ENCODE measurements at places on chromosomes 7 and 10.
A peak's percentile ranks its signal among the peaks of the same experiment; 100 is the strongest.

- no peak for DNase-seq
Measured at GRCh38 chr7:41771717-41772116, 68.8 kb upstream of the INHBA start.

GRCh38 chr7:97215556-97215955 is 98.1 kb downstream of the SDHAF3 start:
- DNase-seq, result no peak

DNA sequence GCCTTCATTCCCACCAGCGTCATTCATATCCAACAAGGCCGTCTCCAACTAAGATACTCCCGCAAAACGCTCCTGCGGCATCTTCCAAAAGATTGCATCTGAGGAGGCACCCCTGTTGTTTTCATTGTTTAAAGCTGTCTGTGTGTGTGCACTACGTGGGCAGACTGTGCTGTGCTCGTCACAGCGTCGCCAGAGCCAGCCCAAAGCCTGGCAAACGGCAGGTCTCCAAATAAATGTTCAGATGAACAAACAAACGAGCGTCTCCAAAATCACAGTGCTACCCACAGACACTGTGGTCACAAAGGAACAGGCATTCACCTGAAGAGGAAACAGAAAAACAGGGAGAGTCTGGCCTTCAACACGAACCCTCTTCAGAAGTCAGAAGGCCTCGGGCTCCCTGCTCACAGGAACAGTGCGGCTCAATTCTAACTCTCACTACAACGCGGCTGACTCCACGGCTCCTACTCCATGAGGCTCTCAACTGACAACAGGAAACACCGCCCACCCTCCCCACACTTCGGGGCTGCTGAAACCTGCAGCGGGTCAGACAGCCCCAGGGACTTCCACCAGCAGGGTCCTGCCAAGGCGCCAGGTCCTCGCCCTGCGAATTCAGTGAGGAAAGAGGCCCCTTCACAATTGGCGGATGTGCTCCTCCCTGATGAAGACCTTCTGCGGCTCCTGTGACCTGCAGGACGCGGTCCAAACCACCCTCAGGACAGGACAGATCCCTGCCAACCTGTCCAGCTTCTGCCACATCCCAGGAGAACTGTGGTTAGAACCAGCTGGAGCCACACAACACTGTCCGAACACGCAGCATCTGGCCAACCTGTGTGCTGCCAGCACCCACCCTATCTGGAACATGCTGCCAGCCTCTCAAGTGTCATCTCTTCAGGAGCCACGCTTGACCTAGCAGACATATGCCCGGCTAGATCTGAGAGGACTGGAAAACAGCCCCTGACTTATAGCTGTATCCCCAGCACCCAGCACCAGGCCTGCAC is 36.1 kb downstream of the MAD1L1 start:
- no peak for DNase-seq

DNA sequence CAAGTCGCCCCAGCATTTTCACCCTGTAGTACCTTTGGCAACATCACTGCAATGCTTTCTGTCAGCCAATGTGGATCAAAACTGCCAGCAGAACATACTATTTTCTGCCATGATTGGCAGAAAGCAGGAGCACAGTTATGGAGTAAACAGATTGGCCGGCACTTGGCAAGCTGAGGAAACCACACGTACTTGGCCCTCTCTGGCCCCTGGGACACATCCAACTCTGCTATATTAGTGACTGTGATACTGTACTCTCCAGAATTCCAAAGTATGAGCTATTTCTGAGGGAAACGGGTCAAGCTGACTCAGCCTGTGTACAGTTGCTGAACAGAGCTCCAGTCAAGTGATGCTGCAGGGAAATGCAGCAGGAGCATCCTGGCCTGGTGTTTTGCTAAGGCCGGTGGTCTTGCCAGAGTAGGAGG is 39.8 kb upstream of the LANCL2 start:
- DNase-seq, result no peak

GRCh38 chr7:79610748-79611304 is 157.4 kb upstream of the MAGI2 start:
- DNase-seq, result no peak

- DNase-seq, result no peak
Measured at GRCh38 chr7:17467386-17467945, 169.0 kb downstream of the AHR start.

- DNase-seq, result no peak
Measured at GRCh38 chr10:83250396-83250795, 888.9 kb upstream of the GHITM start.

- no peak for DNase-seq
Measured at GRCh38 chr10:4812046-4812445, 14.0 kb upstream of the AKR1E2 start.

DNA sequence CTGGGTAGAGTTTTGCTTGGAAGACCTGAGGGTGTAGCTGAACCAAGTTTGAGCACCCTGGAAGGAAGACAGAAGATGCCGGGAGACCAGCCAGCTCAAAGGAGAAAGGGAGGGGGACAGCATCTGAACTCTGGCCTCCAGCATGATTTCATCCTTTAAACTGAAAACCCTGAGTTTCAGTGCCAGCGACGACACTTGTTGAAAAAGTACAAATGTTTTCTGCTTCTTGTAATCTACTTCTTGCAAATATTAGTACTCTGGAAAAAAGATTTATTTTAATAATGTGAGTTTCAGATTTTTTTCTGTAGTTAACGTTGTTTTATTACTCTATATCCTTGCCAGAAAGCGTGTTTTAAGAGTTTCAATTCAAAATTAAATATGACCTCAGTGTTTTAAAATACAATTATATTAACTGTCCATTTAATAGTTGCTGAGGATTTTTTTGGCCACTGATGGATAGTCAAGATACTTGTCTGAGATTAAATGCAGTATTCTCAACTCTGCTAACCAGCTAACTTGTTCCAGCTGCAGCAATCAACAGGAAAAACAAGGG is 227.7 kb downstream of the MGMT start:
- DNase-seq, result no peak

GRCh38 chr7:72403458-72404076 is 8.6 kb downstream of the CALN1 start:
- no peak for DNase-seq

GRCh38 chr7:1961701-1962276 is 271.0 kb downstream of the MAD1L1 start:
- no peak for DNase-seq

DNA sequence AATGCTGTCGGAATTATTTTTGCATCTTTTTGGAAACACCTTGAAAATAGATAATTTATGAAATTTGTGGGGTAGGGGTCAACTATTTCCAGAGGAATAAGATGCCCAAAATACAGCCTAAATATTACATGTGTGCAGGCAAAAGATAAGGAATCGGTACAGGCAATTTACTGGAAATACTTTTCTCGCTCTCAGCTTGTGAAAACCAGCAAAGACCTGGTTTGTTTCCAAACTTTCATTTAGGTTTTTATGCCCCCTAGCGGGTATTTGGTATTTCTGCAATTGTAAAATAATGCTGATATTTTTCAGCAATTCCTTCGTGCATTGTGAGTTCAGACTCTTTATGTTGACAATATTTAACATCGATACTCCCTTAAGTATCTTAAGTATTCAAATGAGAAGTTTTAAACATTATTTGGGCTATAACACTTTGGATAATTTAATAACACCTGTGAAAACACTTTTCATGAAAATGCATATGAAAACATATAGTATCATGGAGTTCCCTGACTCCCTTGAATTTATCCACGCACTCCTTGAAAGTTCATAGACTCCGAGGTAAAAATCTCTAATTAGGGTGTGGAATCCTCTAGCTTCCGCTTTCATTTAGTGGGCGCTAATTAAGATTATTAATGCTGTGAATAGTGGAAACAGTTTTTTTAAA is 132.4 kb downstream of the TSPAN12 start:
- peak; percentile 14 for DNase-seq

DNA sequence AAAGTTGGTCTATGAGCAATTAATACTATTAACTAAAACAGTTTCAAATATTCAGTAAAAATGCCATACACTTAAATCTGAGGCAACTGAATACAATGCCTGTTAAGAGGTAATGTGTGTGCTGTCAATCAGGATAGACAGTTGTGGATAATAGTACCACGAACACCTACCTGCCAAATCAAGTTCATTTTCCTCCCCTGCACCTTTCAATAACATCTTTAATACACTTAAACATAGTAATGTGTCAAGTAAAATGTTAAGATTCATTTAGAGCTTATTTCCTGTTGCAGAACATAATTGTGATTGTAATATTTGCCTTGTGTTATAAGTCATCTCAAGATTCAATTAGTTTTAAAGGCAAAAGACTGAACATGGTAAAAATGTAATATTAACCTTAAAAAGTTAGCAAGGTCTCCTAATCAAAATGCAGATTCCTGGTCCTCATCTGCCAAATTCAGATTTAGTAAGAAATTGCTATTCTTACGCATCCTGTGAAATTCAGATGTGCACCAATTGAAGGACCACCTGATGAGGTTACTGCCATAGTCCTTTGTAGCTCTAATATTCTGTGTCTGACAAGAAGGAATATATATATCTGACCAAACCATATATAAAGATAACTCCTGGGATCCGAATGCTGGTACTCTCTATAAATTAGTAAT is 37.1 kb downstream of the COL1A2 start:
- DNase-seq, result no peak

DNA sequence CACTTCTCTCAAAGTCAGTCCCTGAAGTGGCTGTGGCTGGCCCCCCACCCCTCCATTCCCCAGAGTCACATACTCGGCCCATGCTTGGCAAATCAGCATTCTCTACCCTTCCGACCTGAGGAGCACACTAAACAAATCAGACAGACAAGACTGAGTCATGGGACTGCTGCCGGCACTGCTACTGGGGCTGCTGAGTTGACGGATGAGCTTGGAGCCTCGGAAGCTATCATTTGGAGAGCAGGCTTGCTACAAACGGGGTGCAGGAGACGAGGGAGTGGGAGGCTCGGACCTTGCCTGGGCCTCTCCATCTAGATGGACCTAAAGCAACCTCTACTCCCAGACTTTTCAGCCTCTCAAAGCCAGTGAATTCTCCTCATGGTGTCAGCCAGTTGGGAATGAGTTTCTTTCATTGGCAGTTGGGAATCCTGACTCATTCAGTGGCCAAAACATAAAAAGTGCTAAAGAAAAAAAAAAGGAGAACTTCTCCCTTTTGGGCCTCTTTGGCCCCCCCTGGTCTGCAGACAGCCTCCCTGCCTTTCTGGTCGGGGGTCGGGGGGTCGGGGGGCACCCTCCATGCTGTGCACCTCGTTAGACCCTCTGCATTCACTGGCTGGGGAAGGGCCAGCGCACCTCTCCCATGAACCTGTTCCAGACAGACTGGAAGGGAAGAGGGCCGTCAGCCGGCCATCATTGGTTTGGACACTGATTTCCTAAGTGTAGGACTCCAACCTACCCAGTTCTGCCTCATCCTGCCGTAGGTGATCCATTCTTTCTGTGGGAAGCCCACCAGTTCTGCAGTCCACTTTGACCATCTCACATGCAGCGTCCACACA is 52.3 kb upstream of the COL13A1 start:
- no peak for DNase-seq

DNA sequence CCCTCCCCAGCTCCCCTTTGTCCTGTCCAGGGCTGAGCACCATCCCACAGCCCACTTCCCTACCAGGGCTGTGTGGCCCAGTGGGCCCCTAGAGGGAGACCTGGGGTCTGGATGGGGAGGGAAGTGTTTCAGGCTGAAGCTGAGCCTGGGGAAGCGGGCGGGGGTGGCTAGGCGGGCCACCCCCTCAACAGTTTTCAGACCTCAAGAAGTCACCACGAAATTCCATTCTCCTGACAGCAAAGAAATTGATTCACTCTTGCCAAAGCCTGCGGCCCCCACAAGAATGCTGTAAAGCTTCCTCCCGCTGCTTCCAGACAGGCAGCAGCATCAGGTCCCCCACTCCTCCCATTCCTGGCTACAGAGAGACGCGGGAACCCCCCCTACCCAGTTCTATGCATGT is 2.5 kb upstream of the LFNG start:
- DNase-seq, result no peak

DNA sequence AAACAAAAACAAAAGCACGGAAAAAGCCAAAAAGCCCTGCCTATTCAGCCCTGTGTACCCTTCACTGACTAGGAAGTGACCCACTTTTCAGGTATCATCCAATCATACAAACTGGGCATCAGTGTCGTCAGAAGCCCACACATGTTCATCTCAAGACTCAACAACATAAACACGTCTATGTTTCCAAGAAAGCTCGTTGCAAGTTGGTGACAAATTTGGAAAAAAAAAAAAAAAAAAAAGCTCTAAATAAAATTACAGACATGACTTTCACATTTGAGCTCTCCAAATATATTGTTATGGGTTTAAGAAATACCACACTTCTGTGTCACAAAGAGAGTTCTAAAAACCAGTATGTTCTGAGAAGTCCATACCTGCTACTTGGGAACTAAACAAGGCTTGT is 204.7 kb upstream of the KLF14 start:
- DNase-seq, result no peak

- no peak for DNase-seq
Measured at GRCh38 chr10:66748217-66748616, 177.6 kb upstream of the LRRTM3 start.

DNA sequence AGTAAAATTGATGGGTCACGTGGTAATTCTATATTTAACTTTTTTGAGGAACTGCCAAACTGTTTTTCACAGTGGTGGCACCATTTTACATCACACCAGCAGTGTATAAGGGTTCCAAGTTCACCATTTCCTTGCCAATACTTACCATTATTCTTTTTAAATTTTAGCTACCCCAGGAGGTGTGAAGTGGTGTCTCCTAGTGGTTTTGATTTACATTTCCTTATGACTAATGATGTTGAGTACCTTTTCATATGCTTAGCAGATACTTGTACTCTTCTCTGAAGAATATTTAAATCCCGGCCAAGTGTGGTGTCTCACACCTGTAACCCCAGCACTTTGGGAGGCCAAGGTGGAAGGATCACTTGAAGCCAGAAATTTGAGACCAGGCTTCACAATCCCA is 28.5 kb downstream of the FHIP2A start:
- no peak for DNase-seq

GRCh38 chr10:3853547-3854303 is 68.7 kb upstream of the KLF6 start:
- DNase-seq, result no peak

GRCh38 chr10:74153123-74153522 is 2.1 kb downstream of the ADK start:
- DNase-seq, result no peak

- no peak for DNase-seq
Measured at GRCh38 chr10:88186335-88186734, 322.9 kb downstream of the PTEN start.

DNA sequence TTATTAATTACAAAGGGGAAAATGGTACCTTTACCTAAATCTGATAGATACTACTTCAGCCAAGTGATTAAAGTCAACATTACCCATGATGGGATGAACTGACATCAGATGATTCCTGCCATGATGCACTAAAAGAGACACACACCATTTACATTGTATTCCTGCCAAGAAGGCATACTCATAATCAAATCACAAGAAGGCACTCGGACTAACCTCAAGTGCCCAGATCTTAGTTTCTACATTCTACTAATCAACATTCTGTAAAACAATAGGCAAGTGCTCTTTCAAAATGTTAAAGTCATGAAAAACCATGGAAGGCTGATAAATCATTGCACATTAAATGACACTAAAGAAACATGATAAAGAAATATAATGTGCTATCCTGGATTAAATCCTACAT is 44.4 kb downstream of the SLC35G1 start:
- DNase-seq, result no peak

All from GM13977 (cell line).